ENCODE measurements at places on chromosomes 3 and 15.

GRCh38 chr15:59170295-59171066 is 36.2 kb upstream of the LDHAL6B start:
- DNase-seq = peak; percentile 41

DNA sequence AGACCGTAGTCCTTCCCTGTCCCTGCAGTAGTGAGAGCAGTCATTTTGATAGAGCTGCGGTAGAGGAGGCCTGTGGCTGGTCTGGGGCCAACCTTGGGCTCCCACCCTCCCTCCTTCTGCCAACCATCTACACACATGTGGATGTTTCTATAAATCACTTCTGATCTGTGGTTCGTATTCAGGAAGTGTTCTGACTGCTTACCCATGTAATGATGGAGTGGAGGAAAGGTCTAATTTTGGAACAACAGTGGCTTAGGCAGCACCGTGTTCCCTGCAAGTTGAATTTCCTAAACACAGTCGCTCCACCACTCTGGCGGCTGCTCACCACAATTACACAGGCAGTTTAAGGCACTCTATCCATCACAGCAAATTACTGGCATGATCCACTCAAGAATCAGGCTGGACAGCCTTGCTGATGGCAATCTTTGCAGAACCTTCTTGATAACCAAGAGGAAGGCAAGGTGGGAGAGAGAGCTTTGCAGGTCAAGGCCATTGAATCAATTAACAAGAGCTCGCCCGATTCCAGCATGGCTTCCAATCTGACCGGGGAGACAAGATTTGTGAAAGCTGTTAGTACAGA is 104.7 kb upstream of the VEPH1 start:
- no peak for DNase-seq

DNA sequence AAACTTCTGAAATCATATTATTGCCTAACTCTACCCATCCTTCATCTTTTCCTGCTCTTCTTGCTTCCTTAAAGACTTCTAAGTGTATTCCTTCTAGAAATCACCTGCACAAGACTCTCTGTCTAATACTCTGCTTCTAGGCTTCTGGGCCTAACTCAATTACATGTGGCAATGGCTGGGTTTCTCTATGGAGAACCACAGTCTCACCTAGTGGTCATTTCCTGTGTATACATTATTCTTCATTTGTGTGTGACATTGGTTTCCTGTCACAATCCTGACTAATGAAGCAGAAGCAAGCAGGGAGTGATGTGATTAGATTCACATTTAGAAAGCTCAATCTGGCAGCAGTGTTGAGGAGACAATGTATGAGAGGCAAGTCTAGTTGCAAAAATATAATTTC is 16.9 kb upstream of the CLDN1 start:
- no peak for DNase-seq

- no peak for DNase-seq
These were observed 65.5 kb upstream of the DCBLD2 start for GRCh38 chr3:98966862-98967546.

GRCh38 chr15:77495838-77496596 is 75.3 kb downstream of the HMG20A start:
- no peak for DNase-seq

GRCh38 chr3:124584245-124584551 is 146.1 kb upstream of the UMPS start:
- no peak for DNase-seq

- no peak for DNase-seq
These were observed 61.5 kb downstream of the PRICKLE2 start for GRCh38 chr3:64163755-64164148.

GRCh38 chr3:184186184-184186901 is at the start of gene ABCF3:
Gene ABCF3 (plus strand): TSS chr3:184186199. CDS start chr3:184186208, 9 bp downstream.
- DNase-seq = no peak

DNA sequence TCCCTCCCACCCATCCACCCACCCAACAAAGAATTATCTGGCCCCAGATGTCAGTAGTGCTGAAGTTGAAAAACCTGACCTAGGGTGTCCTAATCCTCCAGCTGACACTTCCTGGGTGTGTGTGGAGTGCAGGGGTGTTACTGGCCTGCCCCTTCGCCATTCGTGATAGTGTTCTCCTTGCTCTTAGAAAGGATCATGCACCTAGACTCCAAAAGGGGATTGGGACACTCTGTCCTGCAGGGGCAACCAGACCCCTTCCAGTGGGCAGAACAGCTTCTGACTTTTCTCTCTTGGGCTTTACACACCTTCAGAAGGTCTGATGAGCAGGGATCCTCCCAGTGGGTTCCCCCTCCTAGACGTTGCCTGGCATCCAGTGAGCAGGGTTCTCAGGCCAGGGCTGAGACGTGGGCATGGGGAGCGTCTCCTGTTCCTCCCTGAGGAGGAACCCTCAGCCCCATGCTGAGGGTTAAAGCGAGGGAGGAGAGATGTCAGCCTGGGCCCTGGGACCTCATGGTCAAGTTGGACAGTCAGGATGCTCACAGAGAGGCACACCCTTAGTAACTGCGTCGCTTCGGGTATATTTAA is 75.0 kb downstream of the AAGAB start:
- no peak for DNase-seq

DNA sequence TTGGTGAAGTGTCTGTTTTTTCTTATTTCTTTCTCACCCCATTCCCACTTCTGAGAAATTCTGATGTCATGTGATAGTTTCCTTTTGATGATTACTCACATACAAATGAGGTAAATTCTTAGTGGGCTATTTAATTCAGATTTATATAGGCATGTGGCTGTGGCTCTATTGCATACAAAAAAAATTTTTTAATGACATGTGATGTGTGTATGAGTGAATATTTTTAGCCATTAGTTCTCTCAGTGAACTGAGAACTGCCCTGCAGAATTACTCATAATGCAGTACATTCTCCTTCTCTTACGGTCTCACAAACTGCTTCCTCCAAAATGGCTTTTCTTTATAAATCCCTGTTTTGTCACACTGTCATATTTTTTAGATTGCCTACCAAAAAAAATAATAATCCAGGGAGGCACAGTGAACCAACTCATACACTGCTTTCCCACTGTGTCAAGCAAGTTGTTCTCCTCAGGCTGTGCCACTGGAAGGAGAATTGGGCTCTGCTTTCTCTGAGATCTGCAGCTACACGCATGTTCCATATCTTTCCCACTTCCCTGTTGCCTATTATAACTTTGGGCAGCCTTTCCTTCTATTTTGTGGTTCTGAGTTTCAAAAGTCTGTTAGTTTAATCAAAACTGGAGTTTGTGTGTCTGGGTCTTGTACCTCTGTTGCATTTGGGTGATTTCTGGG is 415.7 kb upstream of the THBS1 start:
- no peak for DNase-seq

DNA sequence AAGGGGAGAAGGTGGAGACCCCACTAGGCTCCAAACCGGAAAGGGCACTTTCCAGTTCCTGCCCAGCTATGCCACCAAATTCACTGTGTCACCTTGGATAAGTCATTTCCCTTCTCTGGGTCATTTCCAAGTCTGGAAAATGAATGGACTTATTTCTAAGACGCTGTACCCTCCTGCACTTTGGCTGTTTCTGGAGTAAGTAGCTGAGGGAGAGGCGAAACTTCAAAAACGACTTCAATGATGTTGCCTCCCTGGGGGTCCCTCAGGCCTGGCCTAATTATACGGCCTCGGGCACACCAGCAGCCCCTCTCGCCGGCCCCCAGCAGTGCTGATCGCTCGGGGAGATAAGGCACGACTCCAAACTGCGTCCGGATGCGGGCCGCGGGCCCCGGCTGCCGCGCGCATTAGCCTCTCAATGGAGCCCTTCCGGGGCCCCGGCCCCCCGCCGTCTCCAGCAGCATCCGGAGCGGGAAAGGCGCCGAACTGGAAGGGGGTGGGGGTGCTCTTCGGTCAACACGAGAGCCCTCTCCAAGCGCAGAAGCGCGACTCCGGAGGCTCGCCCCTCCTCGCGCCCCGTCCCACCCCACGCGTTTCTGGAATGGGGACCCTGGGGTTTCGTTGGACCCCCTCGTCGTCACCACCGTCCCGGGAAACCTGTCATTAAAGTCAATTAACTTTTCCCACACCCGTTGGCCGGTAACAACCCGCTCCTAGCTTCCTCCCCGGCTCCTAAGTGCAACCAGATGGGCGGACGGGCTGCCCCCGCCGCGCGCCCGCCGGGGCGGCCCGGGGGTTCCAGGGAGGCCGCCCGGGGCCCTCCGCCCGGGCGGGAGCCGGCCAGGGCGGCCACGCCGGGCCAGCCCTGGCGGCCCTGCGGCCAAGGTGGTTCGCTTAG is 4.8 kb downstream of the HES1 start:
- DNase-seq = no peak

GRCh38 chr3:189557824-189558223 is 73.4 kb upstream of the TP63 start:
- DNase-seq = no peak

- no peak for DNase-seq
These were observed 948 bp downstream of the MAN2C1 start for GRCh38 chr15:75367406-75367912.

DNA sequence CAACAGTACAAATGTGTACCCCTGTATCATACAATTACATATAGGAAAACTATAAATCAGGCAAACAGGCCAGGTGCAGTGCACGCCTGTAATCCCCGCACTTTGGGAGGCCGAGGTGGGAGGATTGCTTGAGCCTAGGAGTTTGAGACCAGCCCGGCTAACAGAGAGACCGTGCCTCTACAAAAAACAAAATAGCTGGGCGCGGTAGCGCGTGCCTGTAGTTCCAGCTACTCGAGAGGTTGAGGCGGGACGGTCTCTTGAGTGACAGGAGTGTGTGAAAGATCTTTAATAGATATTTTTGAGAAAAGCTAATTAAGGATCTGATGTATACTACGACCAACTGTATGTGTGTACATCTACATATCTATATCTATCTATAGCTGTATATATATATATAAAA is 33.8 kb upstream of the BDH1 start:
- DNase-seq = no peak

GRCh38 chr15:78100886-78101285 is 8.5 kb downstream of the SH2D7 start:
- no peak for DNase-seq

DNA sequence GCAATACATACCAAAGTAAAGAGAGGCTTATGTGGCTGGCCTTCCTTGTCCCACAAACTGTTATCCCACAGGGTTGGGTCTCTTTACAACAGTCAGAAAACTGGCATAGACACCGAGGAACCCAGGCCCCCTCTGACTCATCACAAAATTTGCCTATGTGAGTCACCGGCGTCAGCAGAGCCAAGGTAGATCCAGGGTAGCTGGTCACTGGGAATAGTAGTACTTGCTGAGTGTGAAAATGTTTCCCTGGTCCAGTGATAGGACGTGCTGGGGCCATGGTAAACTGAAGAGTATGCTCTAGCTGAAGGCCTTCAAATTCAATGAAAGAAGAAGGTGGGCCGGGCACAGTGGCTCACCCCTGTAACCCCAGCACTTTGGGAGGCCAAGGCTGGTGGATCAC is 27.1 kb upstream of the SKIL start:
- DNase-seq = no peak

- DNase-seq = no peak
These were observed 29.2 kb downstream of the PXK start for GRCh38 chr3:58361866-58362265.

- no peak for DNase-seq
These were observed 366.3 kb downstream of the FEZF2 start for GRCh38 chr3:62007036-62007435.

- DNase-seq = no peak
These were observed 115.7 kb downstream of the SEMA5B start for GRCh38 chr3:122911901-122912300.

DNA sequence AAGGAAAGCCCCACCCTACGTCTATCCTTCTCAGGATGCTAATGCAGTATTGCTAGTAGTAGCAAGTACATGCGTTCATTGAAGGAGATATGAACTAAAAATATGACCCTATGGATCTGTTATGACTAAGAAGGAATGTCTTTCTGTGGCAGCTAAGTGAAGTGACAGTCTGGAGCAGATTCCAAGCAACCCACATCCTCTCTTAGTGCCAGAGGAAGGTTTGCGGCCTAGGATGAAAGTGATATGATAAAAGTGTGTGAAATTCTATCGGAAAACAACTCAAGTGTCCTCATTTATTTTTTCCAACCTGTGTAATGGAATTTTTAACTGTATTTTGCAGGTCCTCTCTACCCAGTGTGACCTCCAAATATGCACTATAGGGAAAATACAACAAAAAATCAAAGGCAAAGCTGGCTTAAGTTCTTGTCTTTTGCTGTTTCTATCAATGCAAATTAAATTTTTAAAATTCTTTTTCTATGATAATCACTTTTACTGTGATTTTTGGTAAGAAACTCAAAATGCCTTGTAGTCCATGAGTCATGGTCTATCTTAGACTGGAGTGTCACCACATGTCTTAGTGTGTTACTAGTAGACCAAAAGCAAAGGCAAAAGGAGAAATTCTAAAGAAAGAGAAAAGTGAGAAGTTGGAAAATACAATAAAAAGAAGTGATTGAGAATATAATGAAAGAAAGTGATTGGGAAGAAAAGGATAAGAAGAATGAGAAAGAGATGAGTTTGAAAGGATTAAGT is 161.2 kb upstream of the TMCO5A start:
- no peak for DNase-seq

GRCh38 chr3:11461226-11461625 is 182.5 kb downstream of the VGLL4 start:
- no peak for DNase-seq

GRCh38 chr15:84603630-84604379 is 3.0 kb downstream of the ZSCAN2 start:
- DNase-seq = no peak

DNA sequence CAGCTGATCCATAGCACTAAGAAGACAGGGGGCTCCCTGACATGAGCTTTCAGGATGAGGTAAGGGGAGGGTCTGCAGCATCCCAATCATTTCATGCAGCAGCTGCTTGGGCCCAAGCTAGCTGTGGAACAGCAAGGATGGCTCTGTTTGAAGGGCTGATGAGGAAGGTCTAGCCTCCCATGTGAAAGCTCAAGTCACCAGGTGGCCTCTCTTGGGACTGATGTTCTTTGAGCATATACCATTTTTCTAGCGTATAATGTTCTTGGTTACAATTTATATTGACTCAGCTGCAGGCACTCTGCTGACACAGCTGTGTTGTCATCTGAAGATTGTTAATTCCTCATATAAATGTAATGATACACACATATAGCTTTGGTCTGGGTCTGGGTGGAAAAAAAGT is 87.0 kb downstream of the CD200R1L start:
- DNase-seq = no peak

GRCh38 chr3:14142567-14143270 is 17.9 kb downstream of the TMEM43 start:
- no peak for DNase-seq

DNA sequence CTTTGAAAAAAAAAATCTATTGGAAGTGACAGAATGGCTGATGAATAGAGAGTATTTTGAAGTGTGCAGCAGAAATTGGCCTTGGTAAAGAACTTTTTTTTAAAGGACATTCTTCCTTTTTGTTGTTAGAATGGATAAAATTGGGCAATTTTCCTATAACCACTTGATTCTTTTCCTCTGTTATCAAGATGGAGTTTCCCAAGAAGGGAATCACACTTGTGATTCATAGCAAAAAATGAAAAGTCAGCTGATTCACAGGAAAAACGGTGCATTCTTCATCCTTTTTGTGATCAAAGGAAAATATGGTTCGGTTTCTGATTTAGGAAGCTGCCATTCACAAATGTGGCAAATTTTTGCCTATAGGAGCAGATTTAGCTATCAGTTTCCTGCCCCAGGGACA is 486.8 kb downstream of the GBE1 start:
- no peak for DNase-seq
